Cardiac fibroblast (primary cell): ENCODE measurements at places on chromosomes 2 and 18.

- DNase-seq, result no peak
Observed at GRCh38 chr18:78857314-78858150, 122.1 kb upstream of the SALL3 start.

- DNase-seq, result no peak
Observed at GRCh38 chr2:121567452-121567851, 36.8 kb downstream of the RNU4ATAC start.

DNA sequence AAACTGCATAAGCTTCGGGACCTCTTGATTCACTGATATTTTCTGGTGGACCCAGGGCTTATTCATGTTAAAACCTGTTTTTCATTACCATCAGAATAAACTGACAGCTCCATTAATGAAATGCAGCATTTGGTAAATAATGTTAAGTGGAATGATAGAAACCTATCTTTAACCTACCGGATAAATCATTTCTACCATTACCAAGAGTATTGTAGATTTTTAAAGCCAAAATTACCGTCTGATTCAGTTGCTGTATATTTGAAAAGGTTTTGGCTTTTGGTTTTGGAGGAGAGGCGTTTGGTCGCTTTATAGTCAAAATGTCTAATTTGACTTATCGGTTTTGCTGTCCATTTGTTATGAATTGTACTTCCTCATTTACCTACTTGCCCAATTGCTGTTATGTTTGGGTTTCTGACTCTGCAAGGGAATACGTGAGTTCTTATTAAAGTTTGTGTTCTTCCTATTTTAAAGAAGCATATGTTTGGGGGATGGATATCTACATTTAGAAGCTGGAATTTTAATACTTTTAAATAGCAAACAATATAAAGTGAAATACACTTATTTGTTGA is 1.0 kb upstream of the CUL3 start:
- no peak for DNase-seq

- DNase-seq, result no peak
Observed at GRCh38 chr2:197633109-197633657, 42.2 kb downstream of the RFTN2 start.
